Endothelial cell (in vitro differentiated cells): ENCODE measurements at places on chromosomes 5 and 9.

- no peak for DNase-seq
Observed at GRCh38 chr5:113266227-113266912, 168.4 kb downstream of the TSSK1B start.

DNA sequence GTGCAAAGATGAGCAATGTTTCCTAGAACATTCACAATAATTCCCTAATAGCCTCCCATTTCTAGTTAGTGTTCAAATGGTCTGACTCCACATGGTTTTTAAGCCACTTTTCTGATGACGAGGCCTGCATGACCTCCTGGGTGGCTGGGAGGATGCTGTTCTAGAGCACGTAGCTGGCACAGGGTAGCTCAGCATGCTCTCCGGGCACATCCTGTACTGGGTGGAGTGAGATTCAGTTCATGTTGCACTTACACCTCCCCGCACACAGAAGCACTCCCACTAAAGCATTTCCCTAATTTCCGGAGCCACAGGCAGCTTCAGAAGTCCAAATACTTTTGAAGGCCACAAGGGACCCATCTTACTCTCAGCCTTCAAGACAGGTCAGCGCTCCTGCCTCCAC lies 159.8 kb upstream of the LHFPL2 start:
- DNase-seq = no peak

GRCh38 chr5:36777105-36777757 lies 99.3 kb upstream of the NIPBL start:
- DNase-seq = peak; percentile 56

DNA sequence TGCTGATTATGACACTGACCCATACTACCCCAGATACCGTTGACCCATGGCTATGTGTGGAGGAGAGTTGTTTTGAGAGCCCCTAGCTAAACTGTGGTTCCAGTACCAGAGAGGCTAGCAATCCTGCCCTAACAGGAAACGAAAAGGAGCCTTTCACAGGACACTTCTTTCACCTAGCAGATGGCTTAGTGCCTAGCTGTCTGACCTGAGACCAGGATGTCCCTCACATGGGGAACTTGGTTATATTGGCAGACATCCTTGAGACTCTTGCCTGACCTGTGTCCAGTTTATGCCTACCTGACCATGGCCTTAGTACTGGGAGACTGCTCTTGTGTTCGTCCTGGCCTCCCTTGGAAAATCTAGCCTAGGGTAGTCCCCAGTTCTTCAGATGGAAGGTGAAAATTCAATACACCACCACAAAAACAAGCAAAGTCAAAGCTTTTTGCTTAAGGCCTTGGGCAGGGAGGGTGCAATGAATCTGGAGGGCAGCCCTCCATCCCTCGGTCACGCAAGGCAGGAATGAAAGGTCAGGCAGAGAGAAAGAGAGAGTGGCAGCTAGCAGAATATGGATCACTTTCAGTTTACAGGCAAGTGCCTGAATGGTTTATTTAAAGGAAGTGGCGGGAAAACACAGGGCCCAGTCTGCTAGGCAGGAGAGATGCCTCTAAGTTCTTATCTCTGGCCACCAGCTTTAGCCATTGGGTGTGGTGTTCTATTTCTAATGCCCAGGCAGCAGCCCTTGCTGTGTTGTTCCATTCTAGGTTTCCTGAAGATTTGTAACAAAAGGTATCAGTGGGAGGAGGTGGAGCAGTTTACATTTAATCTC lies 16.4 kb upstream of the ZNF474 start:
- DNase-seq = no peak
